ENCODE measurements at places on chromosomes 5 and 9. TPM values are rescaled to one million over a fixed set of nuclear protein-coding genes. Genes with fewer than 3 reads are reported as not detected.

RNF208 gene
- total RNA-seq, result 14.5 TPM

MYMK gene
- not detected for total RNA-seq

GRCh38 chr5:158755986-158756385 is 343.7 kb downstream of the EBF1 start:
- H3K4me3 ChIP-seq, result no peak overlapping the region
- no peaks in the 10 kb centered on the region for H3K36me3 ChIP-seq
- H3K4me1 ChIP-seq, result no peaks in the 10 kb centered on the region
- H3K27ac ChIP-seq, result no peak overlapping the region
- H3K27me3 ChIP-seq, result no peaks in the 10 kb centered on the region

- no peak overlapping the region for H3K27ac ChIP-seq
- H3K36me3 ChIP-seq, result no peaks in the 10 kb centered on the region
- H3K4me3 ChIP-seq, result no peak overlapping the region
- no peak for DNase-seq
Measured at GRCh38 chr5:69528035-69528434, 32.0 kb upstream of the GTF2H2C start.

GRCh38 chr9:128940946-128941755 is 6.3 kb downstream of the DOLK start:
- H3K27ac ChIP-seq, result no peak overlapping the region
- H3K36me3 ChIP-seq, result peaks cover 2% of the 10 kb centered on the region
- DNase-seq, result no peak
- H3K4me3 ChIP-seq, result no peak overlapping the region

- H3K4me1 ChIP-seq, result peaks cover 78% of the 10 kb centered on the region
- H3K27me3 ChIP-seq, result no peaks in the 10 kb centered on the region
- H3K4me3 ChIP-seq, result no peak overlapping the region
- no peak for DNase-seq
- no peak overlapping the region for H3K27ac ChIP-seq
Measured at GRCh38 chr5:56822981-56823380, 7.6 kb downstream of the MAP3K1 start.

DNA sequence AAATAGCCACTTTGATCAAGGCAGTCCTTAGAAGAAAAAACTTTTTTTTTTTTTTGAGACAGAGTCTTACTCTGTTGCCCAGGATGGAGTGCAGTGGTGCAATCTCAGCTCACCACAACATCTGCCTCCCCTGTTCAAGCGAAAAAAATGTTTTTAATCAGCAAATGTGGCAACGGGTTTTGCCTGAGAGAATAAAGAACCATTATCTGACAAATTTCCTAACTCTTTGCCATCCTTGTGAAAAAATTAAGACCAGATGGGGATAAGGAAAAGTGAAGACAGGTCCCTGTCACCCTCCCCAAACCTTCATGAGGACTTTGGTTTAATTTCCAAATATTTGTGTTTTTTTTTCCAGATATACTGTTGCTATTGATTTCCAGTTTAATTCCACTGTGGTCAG is 107.3 kb upstream of the SPOCK1 start:
- H3K27ac ChIP-seq, result no peak overlapping the region
- H3K4me3 ChIP-seq, result no peak overlapping the region
- no peaks in the 10 kb centered on the region for H3K27me3 ChIP-seq
- no peak for DNase-seq

- no peak overlapping the region for H3K4me3 ChIP-seq
- peaks cover 10% of the 10 kb centered on the region for H3K4me1 ChIP-seq
- no peaks in the 10 kb centered on the region for H3K36me3 ChIP-seq
- no peak overlapping the region for H3K27ac ChIP-seq
- DNase-seq, result no peak
Measured at GRCh38 chr5:35626108-35626507, 8.4 kb downstream of the SPEF2 start.

- no peak overlapping the region for H3K27ac ChIP-seq
- H3K36me3 ChIP-seq, result no peaks in the 10 kb centered on the region
- H3K4me1 ChIP-seq, result no peaks in the 10 kb centered on the region
- no peaks in the 10 kb centered on the region for H3K27me3 ChIP-seq
Measured at GRCh38 chr9:37293664-37294524, 128.6 kb upstream of the GRHPR start.

Data from body of pancreas (tissue), 4 donors.